KG1 (cell line): ENCODE measurements at places on chromosomes 7 and 10.

DNA sequence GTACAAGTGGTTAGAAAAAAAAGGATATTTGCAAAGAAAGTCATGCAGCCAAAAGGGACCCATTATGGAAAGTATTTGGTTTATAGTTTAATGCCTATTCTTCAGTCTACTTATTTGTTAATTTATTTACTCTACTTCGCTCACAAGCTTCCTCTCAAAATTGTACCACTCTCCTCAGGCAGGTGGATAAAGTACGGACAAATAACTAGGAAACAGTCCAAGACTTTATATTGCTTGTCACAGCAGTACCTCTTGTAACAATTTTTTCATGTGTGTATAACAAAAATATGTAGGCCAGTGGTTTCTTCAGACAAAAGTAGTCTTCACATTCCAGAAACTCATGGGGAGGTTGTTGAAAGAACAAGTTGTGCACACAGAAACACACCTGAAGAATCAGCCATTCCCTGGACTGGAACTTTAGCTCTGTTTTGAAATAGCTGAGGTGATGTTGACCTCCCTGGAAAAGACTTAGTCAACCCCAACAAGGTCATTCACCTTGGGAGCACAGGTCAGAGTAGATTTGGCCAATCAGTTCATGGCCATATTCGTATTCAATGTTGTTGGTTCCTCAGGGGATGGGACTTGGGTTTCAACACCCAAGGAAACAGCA, 73.4 kb downstream of the TES start:
- DNase-seq = no peak

GRCh38 chr7:42945821-42946626, 13.8 kb downstream of the MRPL32 start:
- no peak for DNase-seq

GRCh38 chr7:66790725-66791124, 50.2 kb downstream of the RABGEF1 start:
- no peak for DNase-seq

DNA sequence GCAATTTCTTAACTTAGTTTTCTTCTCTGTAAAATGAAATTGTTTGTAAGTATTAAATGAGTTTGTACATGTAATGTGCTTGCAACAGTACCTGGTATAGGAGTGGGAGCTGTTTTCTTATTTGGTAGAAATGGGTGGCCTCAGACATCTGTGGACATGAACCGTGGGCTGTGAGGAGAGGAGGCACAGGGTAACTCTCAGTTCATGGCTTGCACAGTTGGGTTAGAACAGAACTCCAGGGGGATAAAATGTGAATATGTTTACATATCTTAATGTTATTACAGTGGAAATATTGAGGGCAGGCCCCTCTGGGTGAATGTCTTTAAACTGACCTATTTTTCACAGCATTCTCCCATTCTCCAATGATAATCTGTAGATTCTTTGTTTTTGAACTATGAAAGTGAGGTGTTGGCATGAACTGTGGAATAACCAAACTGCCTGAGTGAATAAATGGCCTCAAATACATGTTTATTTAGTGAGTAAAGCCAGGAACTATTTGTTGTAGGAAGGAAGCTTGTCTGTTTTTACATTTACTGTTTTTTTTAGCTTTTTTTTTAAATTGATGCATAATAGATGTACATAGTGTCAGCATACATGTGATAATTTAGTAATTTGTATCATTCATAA, 2.6 kb downstream of the ABCA13 start:
- no peak for DNase-seq

GRCh38 chr7:30327813-30328212, 43.4 kb downstream of the ZNRF2 start:
- DNase-seq = no peak

- DNase-seq = no peak
These were observed 203.1 kb upstream of the PTN start for GRCh38 chr7:137546671-137547070.

DNA sequence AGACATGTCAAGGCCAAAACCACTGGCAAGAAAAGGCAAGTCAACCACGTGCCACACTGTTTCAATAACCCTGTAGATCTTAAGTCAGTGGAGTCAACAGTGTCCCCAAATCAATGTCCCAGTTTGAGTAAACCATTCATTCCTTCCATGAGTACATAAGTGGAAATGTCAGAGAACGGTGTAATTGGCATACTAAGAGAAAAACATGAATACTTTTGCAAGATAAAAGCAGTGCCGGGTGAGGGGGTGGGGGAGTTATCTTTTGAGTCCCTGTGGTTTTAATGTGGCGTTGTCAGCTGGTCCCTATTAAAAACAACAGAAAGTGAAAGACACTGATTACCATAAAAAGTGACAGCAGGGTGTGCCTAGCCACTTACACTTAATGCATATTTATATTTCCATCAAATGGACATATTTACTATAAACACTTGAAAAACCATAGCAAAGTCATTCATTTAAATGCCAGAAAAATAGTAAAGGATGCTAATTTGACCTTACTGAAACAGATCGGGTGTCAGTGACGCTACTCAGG, 37.8 kb downstream of the RSU1 start:
- no peak for DNase-seq

DNA sequence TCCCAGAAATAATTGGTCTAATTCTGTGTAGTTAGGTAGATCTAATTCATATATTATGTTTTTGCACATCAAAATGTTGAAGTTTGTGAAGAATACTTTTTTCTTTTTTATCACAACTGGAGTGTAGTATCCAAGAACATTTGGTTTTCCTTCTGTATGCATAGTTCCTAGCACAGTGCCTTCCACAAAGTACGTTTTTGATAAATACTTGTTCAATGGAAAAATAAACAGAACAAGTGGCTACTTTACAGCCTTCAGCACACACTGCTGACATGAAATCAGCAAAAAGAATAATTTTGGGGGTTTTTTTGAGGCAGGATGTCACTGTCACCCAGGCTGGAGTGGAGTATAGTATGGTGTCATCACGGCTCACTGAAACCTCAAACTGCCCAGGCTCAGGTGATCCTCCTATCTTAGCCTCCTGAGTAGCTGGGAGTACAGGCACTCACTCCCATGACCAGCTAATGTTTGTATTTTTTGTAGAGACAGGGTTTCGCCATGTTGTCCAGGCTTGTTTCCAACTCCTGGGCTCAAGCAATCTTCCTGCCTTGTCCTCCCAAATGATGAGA, 27.9 kb downstream of the TARP start:
- DNase-seq = no peak

- DNase-seq = no peak
These were observed 14.1 kb downstream of the SH2B2 start for GRCh38 chr7:102300643-102301221.

DNA sequence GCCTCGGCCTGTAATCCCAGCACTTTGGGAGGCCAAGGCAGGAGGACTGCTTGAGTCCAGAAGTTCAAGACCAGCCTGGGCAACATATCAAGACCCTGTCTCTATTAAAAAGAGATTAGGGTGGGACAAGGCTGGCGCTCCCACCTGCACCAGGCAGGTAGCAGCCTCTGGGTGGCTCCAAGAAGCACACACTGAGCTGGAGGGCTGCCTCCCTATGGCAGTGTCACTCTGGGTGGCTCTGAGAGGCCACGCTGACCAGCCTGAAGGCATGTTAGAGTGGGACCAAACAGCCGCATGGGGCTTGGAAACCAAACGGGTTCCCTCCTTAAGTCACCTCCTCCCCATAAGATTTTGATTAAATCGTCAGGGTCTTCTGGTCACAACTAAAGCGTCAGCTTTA, 19.8 kb upstream of the COL26A1 start:
- no peak for DNase-seq

- DNase-seq = no peak
These were observed 396 bp downstream of the GRM8 start for GRCh38 chr7:127252377-127252713.

DNA sequence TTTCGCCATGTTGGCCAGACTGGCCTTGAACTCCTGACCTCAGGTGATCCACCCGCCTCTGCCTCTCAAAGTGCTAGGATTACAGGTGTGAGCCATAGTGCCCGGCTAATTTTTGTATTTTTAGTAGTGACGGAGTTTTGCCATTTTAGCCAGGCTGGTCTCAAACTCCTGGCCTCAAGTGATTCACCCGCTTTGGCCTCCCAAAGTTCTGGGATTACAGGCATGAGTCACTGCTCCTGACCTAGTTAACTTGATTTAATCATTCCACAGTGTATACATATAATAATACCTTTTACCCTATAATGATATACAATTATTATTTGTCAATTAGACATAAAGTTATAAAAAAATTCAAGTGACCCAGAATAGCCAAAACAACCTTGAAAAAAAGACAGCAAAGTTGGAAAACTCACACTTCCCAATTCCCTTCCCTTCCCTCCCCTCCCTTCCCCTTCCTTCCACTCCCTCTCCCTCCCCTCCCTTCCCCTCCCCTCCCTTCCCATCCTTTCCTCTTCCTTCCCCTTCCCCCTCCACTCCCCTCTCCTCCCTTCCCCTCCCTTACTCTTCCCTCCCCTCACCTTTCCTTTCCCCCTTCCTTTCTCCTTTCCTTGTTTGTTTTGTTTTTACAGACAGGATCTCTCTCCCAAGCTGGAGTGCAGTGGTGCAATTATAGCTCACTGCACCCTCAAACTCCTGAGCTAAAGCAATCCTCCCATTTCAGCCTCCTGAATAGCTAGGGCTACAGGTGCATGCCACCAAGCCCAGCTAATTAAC, 14.8 kb upstream of the ZMIZ2 start:
- DNase-seq = no peak

- no peak for DNase-seq
These were observed 10.2 kb upstream of the ZNF467 start for GRCh38 chr7:149783386-149784250.

GRCh38 chr7:110962826-110963225, 128.1 kb upstream of the LRRN3 start:
- DNase-seq = no peak

DNA sequence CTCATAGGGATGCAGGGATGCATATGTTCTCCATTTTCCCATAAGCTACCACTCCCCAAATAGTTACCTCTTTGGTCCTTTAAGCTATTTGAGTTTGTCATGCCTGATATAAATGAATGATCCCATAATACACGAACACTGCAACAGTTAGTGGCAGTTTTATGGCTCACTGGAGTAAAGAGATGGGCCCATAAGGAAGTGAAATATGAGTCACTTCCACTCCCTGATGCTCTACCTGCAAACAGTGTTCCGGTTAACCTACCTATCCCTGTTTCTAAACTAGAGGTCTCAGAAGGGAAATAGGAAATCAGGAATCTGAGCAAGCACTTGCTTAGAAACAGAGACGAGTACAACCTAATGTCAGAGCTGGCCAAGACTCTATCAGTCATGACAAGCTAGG, 71.7 kb downstream of the CALD1 start:
- DNase-seq = no peak

- DNase-seq = no peak
These were observed 17.2 kb downstream of the SAP25 start for GRCh38 chr7:100556541-100556940.

- no peak for DNase-seq
These were observed 74.6 kb upstream of the NKX6-2 start for GRCh38 chr10:132860532-132860931.

- DNase-seq = no peak
These were observed 900 bp upstream of the MICALL2 start for GRCh38 chr7:1459920-1460820.

DNA sequence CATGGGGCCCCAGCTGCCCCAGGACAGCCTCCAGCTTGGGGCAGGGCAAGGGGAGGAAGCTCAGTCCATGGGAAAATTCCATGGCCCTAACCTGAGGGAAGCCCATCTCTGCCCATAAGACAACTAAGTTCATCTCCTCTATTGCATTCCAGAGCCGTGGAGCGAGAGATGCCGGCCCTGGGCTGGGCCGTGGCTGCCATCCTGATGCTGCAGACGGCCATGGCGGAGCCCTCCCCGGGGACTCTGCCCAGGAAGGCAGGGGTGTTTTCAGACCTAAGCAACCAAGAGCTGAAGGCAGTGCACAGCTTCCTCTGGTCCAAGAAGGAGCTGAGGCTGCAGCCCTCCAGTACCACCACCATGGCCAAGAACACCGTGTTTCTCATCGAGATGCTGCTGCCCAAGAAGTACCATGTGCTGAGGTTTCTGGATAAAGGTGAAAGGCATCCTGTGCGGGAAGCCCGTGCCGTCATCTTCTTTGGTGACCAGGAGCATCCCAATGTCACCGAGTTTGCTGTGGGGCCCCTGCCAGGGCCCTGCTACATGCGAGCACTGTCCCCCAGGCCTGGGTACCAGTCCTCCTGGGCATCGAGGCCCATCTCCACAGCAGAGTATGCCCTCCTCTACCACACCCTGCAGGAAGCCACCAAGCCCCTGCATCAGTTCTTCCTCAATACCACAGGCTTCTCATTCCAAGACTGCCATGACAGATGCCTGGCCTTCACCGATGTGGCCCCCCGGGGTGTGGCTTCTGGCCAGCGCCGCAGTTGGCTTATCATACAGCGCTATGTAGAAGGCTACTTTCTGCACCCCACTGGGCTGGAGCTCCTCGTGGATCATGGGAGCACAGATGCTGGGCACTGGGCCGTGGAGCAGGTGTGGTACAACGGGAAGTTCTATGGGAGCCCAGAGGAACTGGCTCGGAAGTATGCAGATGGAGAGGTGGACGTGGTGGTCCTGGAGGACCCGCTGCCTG, 4.3 kb downstream of the AOC1 start:
- no peak for DNase-seq

GRCh38 chr7:4784799-4785198, 9.4 kb downstream of the AP5Z1 start:
- DNase-seq = no peak

DNA sequence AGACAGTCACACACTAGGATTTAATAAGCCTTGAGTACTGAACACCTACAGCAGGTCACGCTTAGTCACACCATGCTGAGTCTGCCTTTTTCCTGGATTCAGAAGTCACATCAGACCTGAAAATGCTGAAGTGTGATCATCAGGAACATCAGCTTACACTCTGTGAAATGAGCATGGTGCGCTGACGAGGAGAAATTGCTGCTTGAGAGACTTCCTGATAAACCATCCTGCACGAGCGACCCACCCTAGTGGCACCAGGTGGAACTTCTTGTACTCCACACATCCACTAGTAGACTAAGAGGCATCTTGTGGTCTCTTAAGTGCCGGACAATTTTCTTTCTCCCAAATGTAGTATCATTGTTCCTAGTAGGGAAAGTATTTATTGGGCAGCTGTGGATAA, 51.8 kb upstream of the MRLN start:
- DNase-seq = no peak

- no peak for DNase-seq
These were observed 247.8 kb upstream of the IGFBP3 start for GRCh38 chr7:46168671-46169383.
